ENCODE measurements at places on chromosomes 5 and 9. TPM values are rescaled to one million over a fixed set of nuclear protein-coding genes. Genes with fewer than 3 reads are reported as not detected.

The REEP2 gene
- total RNA-seq, result 5.0 TPM

The RALGPS1 gene
- total RNA-seq, result 1.6 TPM

The PCDHB12 gene
- total RNA-seq, result not detected

The RFK gene
- total RNA-seq, result 13.8 TPM

The ESM1 gene
- 0.37 TPM for total RNA-seq

The MEF2C gene
- 0.85 TPM for total RNA-seq
